ENCODE measurements at places on chromosomes 7 and 10. TPM values are rescaled to one million over a fixed set of nuclear protein-coding genes. Genes with fewer than 3 reads are reported as not detected.

Gene SPDYE2B
- total RNA-seq = not detected

Gene BUD31
- 43.8 TPM for total RNA-seq

Gene ACTR3C
- total RNA-seq = 6.5 TPM

Gene SLC29A4
- total RNA-seq = 2.7 TPM

Gene ARHGEF35
- 6.5 TPM for total RNA-seq

Gene FOXI2
- not detected for total RNA-seq

Gene DGKB
- 22.5 TPM for total RNA-seq

Gene PKD2L1
- not detected for total RNA-seq

Gene COL13A1
- total RNA-seq = 9.2 TPM

Gene GIMAP6
- total RNA-seq = 29.5 TPM

Gene NYAP1
- total RNA-seq = 1.6 TPM

Gene PKD1L1
- total RNA-seq = 1.3 TPM

Gene OLAH
- total RNA-seq = not detected

Gene WASL
- total RNA-seq = 56.3 TPM

Gene CEP55
- 23.6 TPM for total RNA-seq

Gene SUGCT
- 8.3 TPM for total RNA-seq

Gene COX19
- total RNA-seq = 24.0 TPM

Gene IL6
- total RNA-seq = 0.32 TPM

Gene HOGA1
- 0.53 TPM for total RNA-seq

Gene PDE6C
- total RNA-seq = not detected

Gene SRRM3
- total RNA-seq = 0.58 TPM

Gene AUTS2
- 87.7 TPM for total RNA-seq

Gene GRID2IP
- 0.32 TPM for total RNA-seq

Gene CUL2
- total RNA-seq = 41.0 TPM

Gene TTYH3
- 29.2 TPM for total RNA-seq

Gene MMP21
- total RNA-seq = 0.69 TPM

Gene PLAU
- total RNA-seq = 9.5 TPM

Gene ACSL5
- total RNA-seq = 38.8 TPM

Gene CLIP2
- 19.9 TPM for total RNA-seq

Gene LMTK2
- total RNA-seq = 12.4 TPM

Gene GHRHR
- total RNA-seq = not detected

Gene LAMB4
- total RNA-seq = 0.90 TPM

Gene ERVW-1
- not detected for total RNA-seq

All from urinary bladder (tissue), 4 donors.